GM20000 (cell line): ENCODE measurements at places on chromosomes 2 and 18.

DNA sequence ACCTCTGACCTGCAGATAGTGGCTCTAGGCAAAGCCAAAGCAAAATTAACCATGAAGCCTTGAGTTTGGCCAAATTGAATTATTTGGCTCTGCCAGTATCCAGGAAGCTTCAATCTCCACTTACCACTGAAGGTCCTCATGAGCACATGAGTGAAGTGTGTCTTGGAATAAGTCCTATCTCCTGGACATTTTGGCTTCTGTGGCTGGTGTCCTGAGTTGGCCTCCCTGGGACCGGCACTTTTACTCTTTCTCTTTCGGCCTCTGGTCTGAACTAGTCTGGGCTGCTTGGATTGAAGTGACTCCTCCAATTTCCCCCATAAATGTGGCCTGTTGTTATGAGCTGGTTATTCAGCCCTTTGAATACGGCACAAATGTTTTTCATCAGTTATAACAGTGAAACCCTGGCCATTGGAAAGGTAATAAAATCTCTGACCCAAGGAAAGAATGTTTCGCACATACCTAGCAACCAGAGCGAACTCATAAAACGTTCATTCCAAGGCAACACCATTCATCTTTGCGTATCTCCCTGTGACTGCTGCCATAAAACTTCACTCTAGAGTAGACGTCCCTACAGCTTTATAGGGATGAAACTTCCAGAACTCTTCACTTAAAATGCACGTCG is 216.4 kb downstream of the LPIN1 start:
- no peak for DNase-seq

GRCh38 chr2:172834881-172835280 is 99.2 kb downstream of the RAPGEF4 start:
- DNase-seq = no peak

- DNase-seq = no peak
Measured at GRCh38 chr2:180146541-180146940, 139.4 kb upstream of the CWC22 start.

- no peak for DNase-seq
Measured at GRCh38 chr2:37630301-37630700, 41.1 kb downstream of the CDC42EP3 start.

DNA sequence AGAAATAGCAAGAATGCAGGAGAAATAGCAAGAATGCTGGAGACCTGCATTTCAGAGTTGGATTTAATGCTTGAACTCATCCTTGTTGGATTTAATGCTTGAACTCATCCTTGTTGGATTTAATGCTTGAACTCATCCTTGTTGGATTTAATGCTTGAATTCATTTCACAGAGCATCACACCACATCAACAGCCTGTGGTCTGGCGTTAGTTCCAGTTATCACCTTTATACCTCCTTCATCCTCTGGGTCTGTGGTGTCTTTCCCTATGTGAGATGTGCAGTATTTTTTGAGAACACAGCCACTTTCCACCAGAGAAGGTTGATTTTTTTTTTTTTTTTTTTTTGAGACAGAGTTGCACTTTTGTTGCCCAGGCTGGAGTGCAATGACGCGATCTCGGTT is 546.4 kb upstream of the SOX11 start:
- DNase-seq = no peak

DNA sequence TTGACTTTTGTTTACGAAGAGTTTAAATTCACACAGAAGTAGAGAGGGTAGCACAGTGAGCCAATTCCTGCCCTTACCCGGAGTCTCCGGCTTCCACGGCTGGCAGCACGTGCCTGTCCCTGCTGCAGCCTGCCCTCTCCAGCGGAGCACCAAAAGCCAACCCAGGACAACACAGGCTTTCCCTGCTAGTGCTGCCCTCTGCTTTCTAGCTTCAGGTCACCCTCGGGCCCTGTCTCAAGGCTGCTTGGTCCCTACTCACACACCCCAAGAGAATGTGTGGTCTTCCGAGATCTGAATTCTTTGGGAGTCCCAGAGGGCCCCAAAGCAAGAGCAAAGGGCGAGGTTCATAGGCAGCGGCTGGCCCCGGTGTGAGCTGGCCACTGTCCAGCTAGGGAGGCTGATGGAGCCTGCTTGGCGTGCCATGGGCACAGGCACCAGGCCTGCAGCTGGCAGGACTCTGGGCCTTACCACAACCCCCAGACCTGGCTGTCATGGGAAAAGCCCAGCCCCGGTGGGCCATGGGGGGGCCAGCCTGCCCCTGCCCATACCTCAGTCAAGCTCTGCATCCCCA is 7.0 kb upstream of the HS6ST1 start:
- no peak for DNase-seq

DNA sequence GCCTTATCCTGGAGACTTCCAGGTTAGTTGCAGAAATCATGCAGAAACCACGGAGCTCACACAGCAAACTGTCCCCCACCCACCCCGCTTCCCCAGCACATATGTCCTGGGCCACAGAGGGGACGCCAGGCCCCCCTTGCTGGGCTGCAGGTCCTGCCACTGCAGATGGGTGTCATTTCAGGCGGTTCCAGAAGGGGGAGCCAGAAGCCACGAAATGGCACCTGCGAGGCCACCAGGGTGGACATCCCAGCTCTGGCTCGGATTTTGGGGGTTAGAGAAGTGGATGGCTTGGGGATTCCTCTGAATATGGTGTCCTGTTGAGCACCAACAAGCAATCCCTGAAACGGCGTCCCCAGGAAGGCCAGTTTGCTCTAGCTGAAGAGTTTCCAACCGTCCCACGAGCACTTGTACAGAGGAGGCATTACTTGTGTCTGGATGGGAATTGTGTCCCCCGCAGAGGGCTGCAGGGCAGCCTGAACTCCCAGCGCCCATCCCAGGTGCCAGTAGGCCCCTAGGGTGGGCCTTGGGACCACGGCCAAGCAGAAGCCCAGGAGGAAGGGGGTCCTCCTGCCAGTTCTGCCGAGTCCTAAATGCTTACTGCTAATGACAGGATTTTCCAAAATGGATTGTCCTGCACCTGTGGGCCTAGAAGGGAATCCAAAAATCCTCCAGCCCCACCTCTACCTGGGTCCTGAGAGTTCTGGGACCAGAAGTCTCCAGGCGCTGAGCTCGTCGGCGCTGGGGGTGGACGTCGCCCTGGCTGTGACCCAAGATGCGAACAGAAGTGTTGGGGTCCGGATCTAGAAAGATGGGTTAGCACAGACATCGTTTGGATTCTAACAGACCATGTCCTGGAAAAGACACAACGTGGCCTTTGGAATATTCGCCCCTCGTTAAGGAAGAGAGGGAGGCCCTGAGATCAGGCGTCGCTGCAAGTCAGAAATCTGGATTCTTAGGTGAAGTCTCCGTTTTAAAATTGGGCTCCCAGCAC is 14.6 kb upstream of the NFATC1 start:
- peak; percentile 89 for DNase-seq

DNA sequence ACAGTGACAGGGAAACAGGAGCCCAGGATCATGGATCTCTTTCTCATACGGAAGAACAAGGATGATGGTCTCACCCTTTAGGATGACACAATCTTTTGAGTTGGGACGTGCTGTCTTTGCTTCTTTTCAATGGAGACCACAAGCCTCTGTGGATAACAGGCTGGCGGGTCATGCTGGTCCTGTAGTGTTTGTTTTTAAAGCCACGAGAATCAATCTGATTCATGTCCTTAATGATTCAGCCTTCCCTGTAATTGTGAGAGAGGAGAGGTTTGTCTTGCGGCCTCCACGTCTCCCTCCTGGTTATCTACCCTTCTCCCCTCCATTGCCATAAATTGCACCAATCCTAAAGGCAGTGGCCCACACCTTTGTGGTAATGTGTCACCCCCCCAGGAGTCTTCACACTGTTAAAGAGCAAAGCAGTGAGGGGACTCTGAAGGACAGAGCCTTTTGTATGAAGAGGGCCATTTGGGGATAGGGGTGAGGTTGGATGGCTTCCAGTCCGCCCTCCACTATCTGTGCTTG is 87.7 kb upstream of the TGFA start:
- no peak for DNase-seq

DNA sequence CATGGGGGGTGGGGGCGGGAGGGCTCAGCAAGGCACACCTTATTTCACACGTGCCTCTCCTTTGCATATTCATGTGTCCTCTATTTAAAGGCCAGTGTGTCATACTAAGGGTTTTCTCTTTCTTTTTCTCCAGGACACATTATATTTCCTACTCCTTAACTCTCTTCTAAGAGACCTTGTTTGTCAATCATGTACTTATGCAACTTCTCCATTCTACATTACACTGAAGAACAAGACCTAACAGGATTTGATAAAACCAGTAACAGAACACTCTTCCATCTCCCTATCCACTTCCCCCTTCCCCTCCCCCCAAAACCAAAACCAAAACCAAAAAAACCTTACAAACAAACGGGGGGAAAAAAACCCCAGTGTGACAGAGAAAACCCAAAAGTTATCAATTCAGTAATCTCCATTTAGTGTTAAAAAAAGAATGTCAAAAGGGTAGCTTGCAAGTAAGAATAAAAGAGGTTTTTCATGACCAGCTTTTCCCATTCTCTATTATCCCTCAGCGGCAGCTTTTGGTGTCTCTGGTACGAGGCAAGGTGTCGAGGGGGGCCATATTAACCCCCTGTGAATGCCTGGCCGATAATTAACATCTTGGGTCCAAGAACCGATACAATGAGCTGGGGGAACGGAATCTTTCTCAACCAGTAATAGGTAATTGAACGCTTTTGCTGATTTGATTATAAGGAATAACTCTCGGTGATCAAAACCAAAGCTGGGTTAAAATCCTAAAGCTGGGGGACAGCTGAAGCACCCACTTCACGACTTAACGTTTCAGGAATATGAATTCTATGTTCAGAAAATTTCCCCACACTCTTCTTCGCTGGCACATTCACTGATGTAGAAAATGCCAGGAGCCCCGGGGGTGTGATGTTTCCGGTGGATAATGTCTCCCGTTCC is 191.0 kb upstream of the TCF4 start:
- DNase-seq = peak; percentile 26

DNA sequence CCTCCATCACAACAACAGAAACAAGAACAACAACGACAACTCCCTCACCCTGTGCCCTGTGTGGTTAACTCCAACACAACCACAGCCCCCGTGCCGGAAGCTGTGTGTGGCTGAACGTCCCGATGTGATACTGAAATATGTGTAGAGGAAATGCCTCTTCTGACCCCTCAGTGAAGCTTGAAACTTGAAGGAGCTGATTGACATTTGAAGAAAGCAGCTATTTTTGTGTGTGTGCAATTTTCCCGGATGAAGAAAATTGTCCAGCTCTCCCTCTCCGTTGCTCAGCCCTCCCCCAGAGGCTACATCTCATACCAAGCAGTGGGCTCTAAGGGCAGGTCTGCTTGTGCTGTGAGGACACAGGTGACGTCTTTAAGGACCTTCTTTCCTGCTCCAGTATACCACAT is 173.8 kb downstream of the ICOS start:
- peak; percentile 18 for DNase-seq

GRCh38 chr2:122100346-122100745 is 344.9 kb downstream of the TSN start:
- DNase-seq = no peak

DNA sequence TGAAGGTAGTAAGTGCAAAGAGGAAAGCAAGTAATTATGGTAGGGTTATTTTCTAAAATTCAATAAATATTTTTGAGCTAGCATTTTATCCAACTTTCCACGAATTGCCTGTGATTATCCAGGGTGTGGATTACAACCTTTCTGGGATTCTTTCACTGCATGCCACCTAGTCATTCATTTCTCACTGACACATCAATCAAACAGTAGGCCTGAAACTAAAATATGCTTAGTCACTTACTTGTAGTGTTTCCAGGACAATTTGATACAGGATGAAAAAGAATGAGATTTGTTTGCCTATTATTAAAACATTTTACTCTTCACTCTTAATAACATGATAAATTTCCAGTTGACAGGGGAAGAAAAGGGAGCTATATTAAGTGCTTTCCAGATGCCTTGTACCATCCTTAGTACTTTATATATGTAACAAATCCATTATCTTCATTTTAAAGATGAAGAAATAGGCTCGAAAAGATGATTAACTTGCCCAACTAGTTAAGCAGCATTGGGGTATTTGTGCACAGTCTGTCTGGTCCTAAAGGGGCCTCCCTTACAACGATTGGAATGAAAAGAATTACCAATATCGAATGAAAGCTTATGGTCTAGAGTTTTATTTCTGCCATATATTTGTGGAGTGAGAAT is 70.4 kb downstream of the KCTD1 start:
- DNase-seq = no peak

DNA sequence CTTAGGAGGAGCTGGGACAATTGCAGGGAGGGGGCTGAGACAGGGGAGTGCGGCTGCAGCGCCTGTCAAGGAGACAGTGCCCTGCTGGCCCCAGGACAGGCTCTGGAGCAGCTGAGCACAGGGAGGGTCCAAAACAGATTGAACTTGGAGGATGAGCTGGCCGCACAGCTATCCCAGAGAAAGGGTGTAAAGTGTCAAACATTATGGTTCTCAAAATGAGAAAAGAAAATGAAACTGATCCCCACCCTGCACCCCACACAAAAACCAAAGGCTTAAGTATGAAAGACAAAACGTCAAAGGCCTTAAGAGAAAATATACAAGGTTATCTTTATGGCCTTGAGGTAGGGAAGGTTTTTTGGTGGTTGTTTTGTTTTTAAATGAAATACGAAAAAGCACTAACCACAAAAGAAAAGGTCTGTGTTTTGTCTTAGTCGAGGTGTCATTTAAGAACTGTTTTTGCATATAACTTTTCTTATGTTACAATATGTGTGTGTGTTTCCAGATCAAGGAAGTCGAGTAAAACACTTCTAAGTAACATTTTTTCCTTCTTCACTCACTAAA is 111.8 kb downstream of the HDAC4 start:
- peak; percentile 80 for DNase-seq
